ENCODE measurements at places on chromosomes 6 and 20.

DNA sequence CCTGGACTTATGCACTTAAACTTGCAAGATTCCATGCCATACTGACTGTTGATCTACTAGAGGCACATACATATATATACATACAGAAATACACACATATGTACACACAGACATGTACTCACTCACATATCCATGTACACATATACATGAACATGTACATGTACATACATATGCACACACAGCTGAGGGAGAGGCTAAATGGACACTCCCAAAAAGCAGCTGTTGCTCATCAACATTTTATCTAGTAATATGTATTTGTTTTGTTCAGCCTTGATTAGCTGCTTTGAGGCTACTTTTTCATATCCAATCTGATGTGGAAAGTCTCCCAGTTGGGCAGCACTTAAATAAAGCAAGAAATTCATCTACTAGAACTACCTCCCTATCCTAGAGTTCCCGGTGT is 33.7 kb upstream of the FBXL4 start:
- no peak overlapping the region for H3K4me3 ChIP-seq
- no peak for DNase-seq
- H3K27ac ChIP-seq = no peak overlapping the region
- H3K27me3 ChIP-seq = no peaks in the 10 kb centered on the region
- H3K36me3 ChIP-seq = no peaks in the 10 kb centered on the region

DNA sequence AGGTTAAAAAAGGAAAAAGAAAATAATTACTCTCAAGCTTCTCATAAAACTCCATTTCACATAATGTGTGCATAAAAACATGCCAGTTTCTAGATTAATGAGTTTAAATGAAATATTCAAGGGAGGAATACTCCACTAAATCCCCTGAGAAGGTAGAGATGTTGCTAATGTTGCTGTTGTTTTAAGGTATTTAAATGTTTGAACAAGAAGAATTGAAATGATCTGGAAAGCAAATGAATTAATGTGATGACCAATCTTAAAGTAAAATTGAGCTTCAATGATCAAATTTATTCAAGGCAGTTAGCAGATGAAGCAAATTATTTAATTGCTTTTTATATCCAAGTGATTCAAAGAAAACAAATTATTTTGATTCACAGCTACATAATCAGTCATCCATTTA is 804.4 kb downstream of the EYS start:
- DNase-seq = no peak
- no peaks in the 10 kb centered on the region for H3K4me1 ChIP-seq
- H3K27me3 ChIP-seq = no peaks in the 10 kb centered on the region
- H3K36me3 ChIP-seq = no peaks in the 10 kb centered on the region

DNA sequence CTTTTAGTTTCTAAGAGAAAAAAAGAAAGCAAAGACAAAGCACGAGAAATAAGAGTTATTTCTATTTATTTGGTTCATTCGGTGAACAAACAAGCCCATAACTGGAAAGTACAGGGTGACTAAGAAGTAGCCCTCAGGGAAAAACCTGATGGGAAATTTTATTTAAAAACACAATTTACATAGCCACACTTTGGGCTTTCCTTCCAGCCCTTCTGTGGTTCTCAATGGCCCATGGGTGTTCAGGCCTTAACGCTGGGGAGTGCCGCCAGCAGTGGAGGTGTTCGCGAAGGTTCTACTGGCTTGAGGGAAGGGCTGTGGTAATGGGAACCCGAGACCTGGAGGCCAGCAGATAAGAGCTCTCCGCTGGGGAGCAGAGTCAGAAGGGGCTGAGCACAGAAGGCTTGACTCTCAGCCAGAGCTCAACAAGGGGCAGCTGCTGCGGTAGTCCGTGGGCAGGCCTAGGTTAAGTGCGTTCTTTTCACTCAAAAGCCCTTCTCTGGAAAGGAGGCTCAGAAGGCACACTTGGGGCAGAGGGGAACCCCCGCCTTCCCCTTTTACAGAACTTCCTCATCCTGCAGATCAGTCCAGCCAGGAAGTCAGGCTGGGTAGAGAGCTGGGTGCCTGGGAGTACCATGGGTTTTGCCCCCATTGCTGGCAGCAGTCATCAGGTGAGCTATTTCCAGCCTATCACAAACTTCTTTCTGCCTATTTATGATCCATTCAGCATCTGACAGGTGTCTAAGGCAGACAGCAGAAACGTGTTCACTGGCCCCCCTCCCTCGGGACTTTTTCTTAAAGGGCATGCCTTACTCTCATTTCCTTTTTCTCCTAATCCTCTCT is 8.8 kb upstream of the CD83 start:
- peak overlapping the region; percentile 29 for H3K27ac ChIP-seq
- H3K4me3 ChIP-seq = no peak overlapping the region
- no peaks in the 10 kb centered on the region for H3K27me3 ChIP-seq
- H3K36me3 ChIP-seq = no peaks in the 10 kb centered on the region
- no peak for DNase-seq

DNA sequence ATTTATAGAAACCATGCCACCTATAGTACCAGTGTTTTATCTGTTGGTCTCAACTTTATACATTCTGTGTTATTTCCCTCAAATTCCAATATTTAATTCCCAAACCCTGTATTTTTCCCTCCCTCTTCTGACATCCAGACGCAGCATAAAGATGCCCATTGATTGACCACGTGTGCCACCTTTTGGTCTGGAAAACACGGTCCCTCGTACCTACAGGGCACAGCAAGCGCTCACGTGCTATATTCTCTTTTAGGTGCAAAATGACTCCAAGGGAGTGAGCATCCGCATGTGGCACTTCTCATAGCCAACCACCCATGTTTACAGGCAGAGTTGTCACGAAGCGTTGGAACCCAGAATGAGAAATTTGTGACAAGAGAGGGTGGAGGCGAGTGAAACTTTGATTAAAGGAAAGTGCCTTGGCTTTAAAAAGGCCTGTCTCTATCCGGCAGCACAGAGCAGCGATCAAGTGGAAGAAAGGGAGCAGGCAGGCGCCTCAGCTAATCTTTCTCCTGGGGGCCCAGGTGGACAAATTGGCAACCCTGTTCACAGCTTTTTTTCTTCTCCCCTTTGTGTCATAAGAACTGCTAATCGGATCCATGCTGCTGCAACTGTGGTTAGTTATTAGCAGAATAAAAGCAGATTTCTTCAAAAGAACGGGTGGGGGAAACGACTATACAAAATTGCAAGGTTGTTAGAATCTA is 225.9 kb downstream of the TMEM242 start:
- H3K36me3 ChIP-seq = no peaks in the 10 kb centered on the region
- H3K27me3 ChIP-seq = no peaks in the 10 kb centered on the region
- no peak overlapping the region for H3K27ac ChIP-seq
- DNase-seq = no peak

DNA sequence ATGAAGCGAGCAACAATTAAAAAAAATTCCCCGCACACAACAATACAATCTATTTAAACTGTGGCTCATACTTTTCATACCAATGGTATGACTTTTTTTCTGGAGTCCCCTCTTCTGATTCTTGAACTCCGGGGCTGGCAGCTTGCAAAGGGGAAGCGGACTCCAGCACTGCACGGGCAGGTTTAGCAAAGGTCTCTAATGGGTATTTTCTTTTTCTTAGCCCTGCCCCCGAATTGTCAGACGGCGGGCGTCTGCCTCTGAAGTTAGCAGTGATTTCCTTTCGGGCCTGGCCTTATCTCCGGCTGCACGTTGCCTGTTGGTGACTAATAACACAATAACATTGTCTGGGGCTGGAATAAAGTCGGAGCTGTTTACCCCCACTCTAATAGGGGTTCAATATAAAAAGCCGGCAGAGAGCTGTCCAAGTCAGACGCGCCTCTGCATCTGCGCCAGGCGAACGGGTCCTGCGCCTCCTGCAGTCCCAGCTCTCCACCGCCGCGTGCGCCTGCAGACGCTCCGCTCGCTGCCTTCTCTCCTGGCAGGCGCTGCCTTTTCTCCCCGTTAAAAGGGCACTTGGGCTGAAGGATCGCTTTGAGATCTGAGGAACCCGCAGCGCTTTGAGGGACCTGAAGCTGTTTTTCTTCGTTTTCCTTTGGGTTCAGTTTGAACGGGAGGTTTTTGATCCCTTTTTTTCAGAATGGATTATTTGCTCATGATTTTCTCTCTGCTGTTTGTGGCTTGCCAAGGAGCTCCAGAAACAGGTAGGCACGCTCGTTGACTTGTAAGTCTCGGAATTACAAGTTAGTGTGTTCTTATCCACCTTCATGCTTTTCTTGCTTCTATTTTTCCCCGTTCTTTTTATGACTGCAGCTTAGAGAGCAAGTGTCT is at the start of gene EDN1:
TSS of gene EDN1 (plus strand) at position 429 of the 888 bp plus-strand sequence. CDS start at position 698, 269 bp downstream.
- peak; percentile 35 for DNase-seq
- peak within 1 kb of the TSS; percentile 66 for H3K4me3 ChIP-seq
- H3K27me3 ChIP-seq = peaks cover 14% of the 10 kb centered on the region
- H3K4me1 ChIP-seq = no peaks in the 10 kb centered on the region

GRCh38 chr6:159981403-159982245 is 12.7 kb downstream of the IGF2R start:
- DNase-seq = peak; percentile 36
- peaks cover 89% of the 10 kb centered on the region for H3K4me1 ChIP-seq
- H3K4me3 ChIP-seq = peak overlapping the region; percentile 9

- DNase-seq = no peak
- H3K36me3 ChIP-seq = no peaks in the 10 kb centered on the region
- H3K27ac ChIP-seq = no peak overlapping the region
- no peaks in the 10 kb centered on the region for H3K27me3 ChIP-seq
- peaks cover 7% of the 10 kb centered on the region for H3K4me1 ChIP-seq
Observed at GRCh38 chr6:158905277-158905676, 86.1 kb upstream of the EZR start.

GRCh38 chr6:14165091-14165490 is 47.5 kb downstream of the CD83 start:
- no peak for DNase-seq
- H3K27ac ChIP-seq = no peak overlapping the region
- H3K27me3 ChIP-seq = no peaks in the 10 kb centered on the region

DNA sequence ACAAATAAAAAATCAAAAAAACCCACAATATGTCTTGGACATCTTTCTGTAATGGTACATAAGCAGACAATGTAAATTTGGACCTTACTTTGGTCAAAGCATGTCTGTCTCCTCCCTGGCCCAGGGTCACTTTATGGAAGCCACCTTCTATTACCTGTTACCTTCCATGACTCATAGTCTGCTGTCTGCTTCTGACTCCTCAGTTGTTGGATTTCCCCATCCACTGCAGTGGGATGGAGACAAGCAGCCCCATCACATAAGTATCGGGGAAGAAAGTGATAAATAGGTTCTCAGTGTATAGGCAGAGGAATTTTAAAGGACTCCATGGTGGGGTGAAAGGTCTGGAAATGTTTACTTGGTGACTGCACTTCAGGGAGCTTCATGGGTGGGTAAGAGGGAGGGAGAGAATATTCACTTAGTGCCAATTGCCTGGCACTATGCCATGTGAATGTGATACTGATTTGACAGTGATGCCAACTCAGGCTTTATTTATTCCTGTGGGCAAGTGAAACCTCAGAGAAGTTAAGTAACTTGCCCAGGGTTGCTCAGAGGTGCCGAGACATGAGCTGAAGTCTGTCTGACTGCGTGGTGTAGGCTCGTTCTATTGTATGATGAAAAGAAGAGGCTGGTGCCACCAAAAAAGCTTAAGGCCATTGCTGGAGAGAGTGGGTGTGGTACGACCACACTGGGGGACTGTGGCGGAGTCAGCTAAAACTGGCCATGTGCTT is 175.6 kb upstream of the RNF24 start:
- H3K4me3 ChIP-seq = no peak overlapping the region
- H3K4me1 ChIP-seq = no peaks in the 10 kb centered on the region
- H3K27me3 ChIP-seq = no peaks in the 10 kb centered on the region
- DNase-seq = no peak

DNA sequence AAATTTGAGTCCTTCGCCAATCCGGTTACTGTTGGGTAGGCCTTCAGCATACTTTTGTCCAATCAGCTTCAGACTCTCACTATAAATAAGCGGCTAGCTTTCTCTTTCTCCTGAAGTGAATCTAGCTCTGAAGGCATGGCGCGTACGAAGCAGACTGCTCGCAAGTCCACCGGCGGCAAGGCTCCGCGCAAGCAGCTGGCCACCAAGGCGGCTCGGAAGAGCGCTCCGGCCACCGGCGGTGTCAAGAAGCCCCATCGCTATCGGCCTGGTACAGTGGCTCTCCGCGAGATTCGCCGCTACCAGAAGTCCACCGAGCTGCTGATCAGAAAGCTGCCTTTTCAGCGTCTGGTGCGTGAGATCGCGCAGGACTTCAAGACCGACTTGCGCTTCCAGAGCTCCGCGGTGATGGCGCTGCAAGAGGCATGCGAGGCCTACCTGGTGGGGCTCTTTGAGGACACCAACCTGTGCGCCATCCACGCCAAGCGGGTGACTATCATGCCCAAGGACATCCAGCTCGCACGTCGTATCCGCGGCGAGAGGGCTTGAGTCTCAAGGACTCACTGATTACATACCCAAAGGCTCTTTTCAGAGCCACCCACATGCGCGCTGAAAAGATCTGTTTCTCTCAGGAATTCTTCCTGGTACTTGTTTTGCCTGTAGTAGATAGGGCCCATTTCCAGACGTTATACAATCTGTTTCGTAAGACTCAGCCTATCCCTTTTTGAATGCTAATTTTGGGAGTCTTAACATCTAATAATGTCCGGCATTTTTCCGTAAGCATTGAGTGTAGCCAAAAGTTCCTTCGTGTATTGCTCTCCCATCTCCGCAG is 102.0 kb downstream of the OR2B2 start:
- peak; percentile 88 for DNase-seq
- peak overlapping the region; percentile 78 for H3K4me3 ChIP-seq
- H3K36me3 ChIP-seq = no peaks in the 10 kb centered on the region
- no peaks in the 10 kb centered on the region for H3K27me3 ChIP-seq
- peak overlapping the region; percentile 93 for H3K27ac ChIP-seq
- H3K4me1 ChIP-seq = peaks cover 38% of the 10 kb centered on the region

GRCh38 chr6:37014667-37015066 is 9.2 kb downstream of the FGD2 start:
- no peak for DNase-seq
- no peaks in the 10 kb centered on the region for H3K27me3 ChIP-seq

- H3K36me3 ChIP-seq = no peaks in the 10 kb centered on the region
- no peaks in the 10 kb centered on the region for H3K27me3 ChIP-seq
- DNase-seq = no peak
- no peak overlapping the region for H3K27ac ChIP-seq
- H3K4me3 ChIP-seq = no peak overlapping the region
Observed at GRCh38 chr6:48736501-48737206, 625.7 kb upstream of the PTCHD4 start.

DNA sequence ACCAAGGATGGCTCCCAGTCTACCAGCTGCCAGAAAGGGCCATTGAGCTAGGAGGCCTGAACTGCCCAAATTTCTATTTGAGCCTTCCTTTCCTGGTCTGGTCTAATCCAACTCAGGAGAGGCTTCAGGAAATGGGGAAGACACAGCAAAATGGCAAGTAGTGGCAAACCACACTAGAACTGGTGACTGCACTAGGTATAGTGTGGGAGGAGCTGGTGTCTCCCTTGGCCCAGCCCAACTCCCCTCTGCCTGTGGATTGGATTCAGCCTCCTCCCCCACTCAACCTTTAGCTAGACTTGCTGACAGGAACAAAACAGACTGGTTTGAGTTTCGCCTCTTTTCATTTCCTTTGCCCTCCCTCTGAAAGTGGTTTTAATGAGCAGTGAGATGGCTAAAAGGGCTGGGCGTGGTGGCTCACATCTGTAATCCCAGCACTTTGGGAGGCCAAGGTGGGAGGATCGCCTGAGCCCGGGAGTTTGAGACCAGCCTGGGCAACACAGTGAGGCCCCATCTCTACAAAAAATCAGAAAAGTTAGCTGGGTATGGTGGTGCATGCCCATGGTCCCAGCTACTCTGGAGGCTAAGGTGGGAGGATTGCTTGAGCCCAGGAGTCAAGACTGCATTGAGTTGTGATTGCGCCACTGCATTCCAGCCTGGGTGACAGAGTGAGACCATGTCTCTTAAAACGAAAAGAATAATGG is 17.5 kb downstream of the MRPS18A start:
- H3K4me1 ChIP-seq = peaks cover 14% of the 10 kb centered on the region
- no peak for DNase-seq
- no peaks in the 10 kb centered on the region for H3K27me3 ChIP-seq
- H3K36me3 ChIP-seq = peaks cover 16% of the 10 kb centered on the region
- H3K27ac ChIP-seq = peak overlapping the region; percentile 57
- H3K4me3 ChIP-seq = no peak overlapping the region
